K562 (cell line): ENCODE measurements at places on chromosomes 7 and 10. TPM values are rescaled to one million over a fixed set of nuclear protein-coding genes. Genes with fewer than 3 reads are reported as not detected.

The HOXA13 gene
- not detected in 2 replicates for total RNA-seq

The BAZ1B gene
- total RNA-seq = 100 and 107 TPM in 2 replicates

The ABCC2 gene
- total RNA-seq = 0.11 and 0.34 TPM in 2 replicates

The MBL2 gene
- total RNA-seq = not detected in 2 replicates

DNA sequence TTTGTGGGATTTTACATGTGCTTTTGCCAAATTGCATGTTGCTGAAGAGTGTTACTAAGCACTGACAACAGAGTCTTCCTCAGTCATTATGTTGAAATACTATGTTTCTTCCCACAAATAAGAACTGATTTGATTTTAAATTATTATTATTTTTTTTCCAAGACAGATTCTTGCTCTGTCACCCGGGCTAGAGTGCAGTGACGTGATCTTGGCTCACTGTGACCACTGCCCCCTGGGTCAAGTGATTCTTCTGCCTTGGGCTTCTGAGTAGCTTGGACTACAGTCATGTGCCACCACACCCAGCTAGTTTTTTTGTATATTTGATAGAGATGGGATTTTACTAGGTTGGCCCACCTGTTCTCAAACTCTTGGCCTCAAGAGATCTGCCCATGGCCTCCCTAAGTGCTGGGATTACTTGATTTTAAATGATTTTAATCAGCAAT lies 42.3 kb downstream of the MINPP1 start:
- no peak for DNase-seq

DNA sequence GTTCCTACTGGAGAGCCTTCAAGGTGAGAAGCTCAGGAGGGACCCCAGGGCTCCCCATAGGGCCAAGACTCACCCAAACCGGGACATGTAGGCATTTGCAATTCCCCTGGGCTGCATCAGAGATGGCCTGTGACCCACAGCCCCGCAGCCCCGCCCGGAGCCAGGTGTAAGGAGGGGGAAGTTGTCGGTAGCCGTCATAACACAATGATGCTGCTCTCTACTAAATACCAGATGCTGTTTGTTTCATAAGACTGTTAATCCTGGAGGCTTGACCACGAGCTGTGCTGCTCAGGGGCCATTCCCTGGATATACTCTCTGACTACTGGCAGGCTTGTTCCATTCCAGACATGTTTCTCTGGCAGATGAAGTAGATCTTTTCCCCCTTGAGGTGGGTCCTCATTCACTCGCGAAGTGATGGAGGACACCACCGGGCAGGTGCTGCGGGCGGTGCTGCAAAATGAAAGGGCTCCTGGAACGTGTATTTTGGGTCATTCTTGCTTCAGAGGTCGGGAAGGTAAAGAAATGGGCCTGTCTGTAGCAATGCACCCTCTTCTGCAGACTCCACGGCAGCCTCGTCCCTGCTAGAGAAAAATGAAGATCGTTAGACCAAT lies 61.1 kb downstream of the MKI67 start:
- DNase-seq = no peak

DNA sequence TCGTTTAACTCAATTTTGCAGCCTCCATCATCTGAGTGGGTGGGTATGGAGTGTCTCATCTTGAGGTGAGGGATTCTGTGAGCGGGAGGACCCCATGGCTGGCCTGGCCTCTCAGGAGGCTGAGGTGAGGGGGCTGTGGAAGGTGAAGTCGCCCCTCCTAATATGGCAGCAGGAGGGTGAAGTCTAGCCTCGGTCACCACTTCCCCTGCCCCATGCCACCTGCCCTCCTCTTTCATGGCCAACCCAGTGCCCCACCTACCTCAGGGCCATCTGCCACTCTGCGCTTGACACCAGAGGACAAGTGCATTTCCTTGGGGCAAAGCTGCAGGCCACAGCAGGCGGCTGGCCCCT lies 8.7 kb downstream of the RASGEF1A start:
- DNase-seq = no peak

DNA sequence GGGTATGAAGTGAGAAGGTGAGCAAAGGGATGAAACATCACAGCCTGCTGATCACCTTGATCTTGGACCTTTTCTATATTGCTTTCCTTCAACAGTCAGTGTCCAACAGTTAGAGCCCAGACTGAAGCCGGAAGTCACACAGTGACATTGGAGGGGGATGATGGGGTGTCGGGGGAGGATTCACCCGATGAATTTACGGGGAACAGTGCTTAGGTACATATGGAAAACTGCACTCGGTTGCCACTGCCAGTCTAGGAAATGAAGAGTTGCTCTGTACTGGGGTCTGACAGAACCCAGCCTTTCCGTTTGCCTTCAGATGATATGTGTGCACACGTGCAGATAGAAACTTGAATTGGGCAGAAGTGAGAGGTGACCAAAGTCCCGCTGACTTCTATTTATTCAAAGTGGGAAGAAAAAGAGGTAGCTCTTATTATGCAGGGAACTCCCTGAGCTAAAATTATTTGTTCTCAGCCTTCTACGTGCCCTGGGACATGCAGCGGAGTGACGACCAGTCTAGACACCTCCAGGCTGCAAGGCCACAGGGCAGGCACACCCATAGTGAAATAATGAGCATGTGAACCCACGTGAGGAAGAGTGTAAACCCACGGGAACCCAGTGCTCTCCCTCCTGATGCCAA lies 107.2 kb upstream of the INHBA start:
- DNase-seq = no peak

DNA sequence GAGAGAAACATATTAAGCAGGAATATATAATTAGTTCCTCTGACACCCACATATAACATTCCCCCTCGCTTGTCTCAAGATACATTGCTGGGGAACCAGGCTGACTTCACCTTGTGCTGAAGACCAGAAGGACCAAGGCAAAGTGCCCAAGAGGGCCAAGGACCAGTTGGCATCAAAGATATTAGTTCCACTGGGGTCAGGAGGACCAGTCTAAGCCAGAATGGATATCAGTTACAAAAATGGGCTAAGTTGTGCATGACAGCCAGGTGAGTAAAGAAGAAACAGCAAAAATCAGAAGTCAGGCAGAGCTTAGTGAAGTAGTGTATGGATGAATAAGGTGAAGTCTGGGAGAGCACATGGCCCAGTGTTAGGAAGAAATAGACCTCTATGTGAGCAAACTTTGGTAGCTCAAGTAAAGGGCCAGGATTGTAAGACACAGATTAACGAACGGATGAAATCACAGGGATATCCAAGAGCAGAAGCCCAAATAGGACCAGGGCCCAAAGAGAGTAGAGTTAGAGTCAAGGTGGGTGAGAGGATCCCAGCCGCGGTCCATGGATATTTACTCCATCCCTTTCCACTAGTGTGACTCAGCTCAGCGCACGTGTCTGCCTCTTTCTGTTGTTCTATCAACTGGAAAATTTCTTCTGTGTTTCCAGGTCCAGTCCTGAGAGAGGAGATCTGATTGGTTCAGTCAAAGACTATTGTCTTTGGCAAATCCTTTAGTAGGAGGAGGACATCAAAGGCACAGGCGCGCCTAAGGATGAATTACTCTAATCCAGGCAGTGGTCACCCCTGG lies 5.0 kb downstream of the CALD1 start:
- no peak for DNase-seq

DNA sequence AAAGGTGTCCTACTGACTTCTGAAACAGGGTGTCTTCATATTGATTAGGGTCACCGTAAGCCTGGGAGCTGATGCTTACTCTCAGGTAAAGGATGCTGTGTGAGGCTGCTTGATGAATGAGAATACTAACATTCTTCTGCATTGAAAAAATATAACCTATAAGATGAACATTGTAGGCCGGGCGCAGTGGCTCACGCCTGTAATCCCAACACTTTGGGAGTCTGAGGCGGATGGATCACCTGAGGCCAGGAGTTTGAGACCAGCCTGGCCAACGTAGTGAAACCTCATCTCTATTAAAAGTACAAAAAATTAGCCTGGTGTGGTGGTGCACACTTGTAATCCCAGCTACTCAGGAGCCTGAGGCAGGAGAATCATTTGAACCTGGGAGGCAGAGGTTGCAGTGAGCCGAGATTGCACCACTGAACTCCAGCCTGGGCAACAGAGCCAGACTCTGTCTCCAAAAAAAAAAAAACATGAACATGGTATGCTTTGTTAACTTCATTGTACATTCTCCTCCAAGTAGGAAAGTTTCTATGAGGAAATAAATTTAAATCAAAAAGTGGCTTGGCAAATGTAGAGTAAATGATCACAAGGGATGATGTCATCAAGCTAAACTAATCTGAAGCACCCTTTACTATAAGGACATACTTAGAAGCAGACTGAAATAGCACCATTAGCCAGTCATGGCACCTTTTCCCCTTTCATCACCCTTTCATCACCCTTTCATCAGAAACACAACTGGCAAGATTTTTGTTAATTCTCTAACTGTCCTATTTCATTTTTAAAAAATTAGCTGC lies 1.5 kb upstream of the BRAF start:
- no peak for DNase-seq

DNA sequence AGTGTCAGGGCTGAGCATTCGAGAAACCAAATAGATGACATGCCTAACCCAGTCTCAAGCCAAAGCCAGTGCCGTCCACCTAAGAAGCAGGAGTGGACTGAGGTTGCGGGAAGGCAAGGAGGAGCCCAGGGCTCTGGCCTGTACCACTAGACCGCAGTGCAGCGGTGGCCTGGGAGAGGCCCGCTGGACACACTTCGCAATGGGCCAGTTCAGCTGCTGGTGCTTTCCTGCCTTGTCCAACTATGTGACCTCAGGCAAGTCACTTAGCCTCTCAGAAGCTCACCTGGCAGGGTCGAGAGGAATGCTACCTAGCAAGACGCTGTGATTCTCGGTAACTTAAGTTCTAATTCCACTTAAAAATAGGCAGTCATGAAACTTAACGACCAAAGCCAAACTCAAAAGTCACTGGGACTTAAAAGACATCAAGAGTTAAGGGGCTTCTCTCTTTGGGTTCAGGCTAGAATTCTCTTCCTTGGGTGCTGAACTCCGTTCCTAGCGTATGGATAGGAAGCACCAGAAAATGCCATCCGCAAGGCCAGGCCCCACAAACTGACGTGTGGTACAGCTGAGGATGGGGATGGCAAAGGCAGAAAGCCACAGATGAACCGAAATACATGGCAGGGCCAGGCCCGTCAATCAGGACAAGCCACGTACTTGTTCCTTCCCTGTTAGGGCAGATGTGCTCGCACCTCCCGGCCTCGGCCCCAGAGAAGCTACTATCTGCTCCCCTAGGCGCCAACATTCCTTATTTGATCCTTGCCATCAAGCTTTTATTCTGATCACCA lies 34.2 kb downstream of the CTBP2 start:
- DNase-seq = no peak

DNA sequence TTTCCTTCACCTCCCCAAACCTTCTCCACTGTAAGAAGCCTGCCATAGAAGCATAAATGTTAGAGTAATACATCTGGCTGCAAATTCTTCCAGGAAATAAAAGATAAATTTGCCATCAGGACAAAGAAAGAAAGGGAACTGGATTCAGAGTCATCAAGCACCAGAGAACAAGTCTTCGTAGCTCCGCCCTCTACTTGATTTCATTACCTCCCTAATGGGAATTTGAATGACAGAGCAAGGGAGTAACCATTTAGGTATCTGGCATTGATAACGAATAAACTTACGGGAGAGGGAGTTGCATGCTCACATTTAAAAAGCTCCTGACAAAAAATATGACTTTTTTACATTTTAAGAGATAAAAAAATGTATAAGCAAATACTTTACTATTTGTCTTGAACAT lies 263.4 kb downstream of the NEBL start:
- no peak for DNase-seq

- DNase-seq = no peak
Observed at GRCh38 chr7:47347816-47348385, 234.0 kb downstream of the TNS3 start.

DNA sequence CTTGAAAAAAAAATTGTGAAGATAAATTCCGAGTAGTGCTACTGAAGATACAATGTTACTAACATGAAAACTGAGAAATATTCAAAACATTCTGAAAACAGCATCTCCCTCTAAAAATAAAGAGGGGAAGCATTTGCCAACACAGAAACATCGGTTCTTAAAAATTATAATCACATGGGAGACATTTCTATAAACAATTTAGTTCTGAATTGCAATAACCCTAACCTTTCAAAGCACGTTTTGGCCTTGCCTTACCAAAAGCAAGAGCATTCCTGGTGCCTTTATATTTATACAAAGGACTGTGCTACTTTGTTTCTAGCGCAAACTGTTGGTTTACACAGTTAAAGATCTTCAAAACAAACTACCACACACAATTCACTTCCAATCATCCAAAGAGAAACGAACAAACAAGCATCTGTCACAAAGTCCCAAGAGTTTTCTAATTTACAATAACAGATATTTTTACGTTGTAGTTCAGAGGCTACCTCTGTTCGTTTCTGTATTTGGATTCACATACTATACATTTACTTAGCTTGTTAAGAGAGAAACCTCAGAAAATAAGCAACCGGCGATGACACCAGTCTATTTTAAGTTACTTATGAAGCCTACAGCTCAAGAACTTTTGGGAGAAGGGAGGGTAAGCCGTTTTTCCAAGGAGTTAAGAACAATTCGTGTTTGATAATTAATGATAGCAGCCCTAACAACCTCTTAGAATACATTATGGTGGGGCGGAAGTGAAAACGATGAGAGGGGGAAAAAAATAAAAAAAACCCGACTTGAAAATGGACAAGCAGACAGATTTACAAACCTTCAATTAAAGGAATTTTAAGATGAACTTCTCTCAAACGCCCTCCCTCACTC lies 1.3 kb downstream of the ABI1 start:
- no peak for DNase-seq

DNA sequence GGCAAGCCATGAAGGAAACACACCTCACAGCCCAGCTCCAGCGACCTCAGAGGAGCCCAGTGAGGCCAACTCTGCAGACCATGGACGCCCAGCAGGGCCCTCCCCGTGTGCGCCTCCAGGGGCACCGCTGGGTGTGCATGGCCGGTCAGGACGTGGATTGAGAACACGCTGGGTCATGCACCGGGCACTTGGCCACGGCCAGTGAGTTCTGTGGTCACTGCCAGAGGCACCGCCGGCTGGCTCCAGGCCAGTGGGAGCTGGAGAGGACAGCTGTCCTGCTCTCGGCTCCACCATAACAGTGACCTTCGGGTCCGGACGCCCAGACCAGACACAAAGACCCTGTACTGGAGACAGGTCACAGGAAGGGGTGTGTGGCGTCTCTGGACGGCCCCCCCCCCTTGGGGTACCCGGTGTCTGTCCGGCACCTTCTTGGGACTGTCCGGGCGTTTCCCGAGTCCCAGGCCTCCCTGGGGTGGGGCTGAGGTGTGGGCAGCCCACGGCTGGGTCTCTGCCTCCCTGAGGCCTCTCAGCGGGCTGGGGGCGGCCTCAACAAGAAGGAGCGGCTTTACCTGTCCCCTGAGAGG lies 50.4 kb upstream of the NKX6-2 start:
- no peak for DNase-seq
